ENCODE measurements at places on chromosomes 1 and 21.

DNA sequence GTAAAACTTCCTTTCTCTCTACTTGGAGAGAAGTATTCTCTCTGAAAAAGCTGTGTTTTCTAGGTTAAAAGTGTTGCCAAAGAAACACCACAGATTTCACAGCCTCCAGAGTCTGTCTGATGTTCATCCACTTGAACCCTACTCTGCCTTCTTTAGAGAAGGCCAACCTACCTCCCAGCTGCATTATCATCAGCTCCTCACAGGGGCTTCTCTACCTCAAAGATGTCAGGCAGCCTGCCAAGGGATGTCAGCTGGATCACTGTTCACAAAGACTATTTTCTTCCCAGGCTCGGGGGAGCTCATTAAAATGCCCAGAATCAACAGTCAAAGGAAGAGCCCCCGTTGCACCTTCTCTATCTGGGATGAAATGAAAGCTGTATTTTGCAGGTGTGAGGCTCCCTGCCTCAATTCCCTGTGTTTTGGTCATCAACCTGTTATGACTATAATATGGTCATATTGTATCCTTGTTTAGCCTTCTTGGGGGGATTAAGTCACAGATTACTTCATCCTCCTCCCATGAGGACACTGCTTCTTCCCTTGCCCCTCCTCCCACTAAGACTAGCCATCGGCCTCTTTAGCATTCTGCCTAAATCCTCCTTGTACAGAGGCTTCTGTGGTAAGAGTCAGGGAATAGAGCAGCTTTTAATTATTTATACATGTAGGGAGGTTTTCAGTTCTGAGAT lies 25.7 kb downstream of the ANGPTL7 start:
- DNase-seq = no peak

GRCh38 chr1:162324396-162324795 lies 52.3 kb downstream of the SPATA46 start:
- DNase-seq = no peak

DNA sequence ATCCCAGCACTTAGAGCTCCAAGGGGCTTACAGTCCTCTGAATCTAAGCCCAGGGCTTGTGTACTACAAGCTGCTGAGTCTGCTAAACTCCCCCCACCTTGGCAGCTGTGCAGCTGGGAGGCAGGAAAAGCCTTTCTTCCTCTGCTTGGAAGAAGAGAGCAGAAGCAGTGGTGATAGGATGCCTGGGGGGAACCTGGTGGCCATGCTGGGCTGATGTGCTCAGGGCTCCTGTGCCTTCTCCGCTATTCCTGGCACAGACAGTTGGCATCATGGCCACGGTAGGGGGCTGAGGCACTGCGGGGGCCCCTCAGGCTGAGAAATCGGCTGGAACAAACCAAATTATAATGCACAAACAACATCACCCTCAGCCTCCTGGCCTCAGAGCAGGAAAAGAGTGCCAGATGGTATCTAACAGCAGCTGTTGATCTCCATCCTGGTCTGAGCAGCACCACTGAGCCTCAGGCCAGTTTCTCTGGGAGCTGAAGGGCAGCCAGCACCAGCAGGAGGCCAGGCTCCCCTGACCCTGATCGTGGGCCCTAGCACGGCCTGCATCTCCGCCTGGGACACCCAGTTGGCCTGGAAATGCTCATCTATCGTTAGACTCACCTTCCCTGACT lies 35.8 kb downstream of the ECE1 start:
- DNase-seq = peak; percentile 90

GRCh38 chr1:59408608-59409240 lies 111.8 kb downstream of the FGGY start:
- DNase-seq = no peak

DNA sequence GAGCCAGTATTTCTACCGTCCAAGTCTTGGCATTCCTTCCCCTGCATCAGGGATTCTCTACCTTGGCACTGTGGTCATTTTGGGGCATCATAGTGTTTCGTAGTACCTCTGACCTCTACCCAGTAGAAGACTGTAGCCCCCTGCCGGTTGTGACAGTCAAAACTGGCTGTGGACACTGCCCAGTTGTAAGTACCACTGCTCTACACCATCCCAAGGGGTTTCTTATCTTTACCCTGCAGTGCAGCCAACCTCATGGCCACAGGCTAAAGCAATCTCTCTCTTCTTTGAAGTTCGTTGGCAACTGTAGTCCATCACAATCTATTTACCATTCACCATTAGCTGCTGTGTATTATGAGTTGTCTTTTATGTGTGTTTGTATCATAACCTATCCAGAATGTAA lies 29.3 kb upstream of the ERO1B start:
- no peak for DNase-seq

DNA sequence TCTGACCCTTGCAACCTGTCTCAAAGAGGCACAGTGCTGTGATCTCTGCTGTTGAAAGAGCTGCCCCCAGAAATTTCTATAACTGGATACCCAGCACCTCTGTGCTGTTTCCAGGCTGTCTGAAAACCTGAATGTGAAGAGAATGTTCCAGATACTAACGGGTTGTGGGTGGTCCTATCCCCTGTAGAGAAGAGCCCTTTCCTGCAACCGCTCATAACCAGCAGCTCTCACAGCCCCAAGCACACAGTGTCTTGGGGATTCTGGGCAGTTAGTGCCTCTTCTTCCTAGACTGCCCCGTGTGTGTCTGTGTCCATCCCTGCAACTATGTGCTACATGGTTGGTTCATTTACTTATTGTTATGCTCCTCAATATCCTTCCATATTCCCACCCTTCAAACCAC lies 104.5 kb downstream of the SUSD4 start:
- DNase-seq = no peak

DNA sequence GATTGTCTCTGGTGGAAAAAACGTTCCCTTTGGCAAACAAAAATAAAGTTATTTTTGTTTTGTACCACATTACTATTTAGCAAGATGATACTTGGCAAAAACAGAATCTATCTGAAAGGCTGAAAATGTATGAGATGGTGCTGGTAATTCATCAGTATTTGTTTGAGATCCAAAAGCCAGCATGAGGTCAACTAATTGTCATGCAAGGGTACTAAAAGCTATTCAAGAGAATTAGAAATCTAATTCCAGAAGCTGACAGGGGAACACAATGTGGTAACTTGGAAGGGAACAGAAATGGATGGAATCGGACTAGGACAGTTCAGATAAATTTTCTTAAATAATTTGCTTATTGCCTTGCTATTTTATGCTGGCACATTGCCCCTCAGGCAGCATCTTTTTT lies 263.8 kb downstream of the KCNT2 start:
- no peak for DNase-seq

DNA sequence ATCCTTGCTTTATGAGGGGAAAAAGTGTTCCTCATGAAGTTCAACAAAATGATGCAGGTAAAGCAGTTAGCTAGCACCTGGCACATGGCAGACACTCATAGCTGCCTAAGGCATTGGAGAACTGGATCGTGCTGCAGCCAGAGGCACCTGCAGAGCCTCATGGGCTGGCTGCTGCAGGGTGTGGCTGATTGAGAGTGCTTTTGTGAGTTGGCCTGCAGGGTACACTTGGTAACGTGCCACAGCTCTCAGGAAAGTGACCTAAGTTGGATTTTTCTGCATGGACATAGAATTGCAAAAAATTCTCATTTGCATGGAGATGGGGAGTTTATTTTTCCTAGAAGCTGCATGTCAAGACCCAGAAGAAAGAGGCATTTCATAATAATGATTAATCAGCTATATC lies 31.6 kb upstream of the IL20 start:
- no peak for DNase-seq

DNA sequence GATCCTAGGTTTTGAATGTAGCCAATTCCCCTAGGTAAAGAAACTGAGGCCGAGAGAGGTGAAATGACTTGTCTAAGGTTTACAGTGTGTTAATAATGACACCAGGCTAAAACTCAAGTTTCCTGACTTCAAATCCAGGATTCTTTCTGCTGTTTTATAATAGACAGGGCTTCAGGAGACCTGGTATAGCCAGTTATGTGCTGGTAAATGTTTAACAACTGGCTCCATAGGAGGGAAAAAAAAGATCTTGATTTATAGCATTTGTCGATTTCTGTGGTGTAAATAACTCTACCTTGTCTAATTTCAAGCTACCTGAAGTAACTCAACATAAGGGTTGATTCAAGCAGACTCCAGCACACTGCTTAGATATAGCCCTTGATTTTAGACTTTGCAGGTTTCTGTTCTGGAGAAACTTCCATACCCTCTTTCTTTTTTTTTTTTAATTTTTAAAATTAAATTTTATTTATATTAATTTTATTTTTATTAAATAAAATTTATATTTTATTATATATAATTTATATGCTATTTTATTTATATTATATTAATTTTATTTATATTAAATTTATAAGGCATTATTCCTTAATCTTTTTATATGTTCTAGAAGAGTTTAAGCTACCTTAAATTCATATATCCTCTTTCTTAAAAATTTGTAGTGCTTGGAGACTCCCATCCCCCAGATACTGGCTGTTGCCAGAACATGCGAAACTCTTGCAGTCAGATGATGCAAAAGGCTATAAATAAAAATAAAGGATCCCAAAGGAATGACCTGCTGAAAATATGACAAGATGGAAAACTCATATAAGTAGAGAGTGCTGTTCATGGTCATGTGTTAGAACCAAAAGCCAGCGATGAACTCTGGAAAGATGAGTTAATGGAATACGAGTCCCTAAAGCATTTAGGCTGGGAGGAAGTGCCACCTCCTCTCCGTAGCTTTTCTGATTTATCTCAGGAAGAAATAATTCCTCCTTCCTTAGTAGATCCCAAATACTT lies 35.4 kb upstream of the SRSF10 start:
- no peak for DNase-seq

DNA sequence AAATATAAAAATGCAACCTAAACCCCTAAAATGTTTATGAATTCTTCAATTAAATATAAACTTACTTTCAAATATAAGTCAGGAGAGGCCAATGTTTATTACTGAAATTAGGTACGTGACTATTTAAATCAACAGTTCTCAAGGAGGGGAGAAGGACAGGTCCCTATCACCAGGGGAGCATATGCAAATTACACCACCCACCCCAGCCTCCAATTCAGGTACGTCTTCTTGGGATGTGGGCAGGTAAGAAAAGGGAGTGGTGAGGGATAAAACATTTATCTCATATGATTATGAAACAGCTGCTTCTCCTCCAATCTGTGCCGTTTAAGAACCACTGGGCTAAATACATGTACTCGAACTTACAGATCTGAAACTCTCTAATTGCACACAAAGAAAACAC lies 3.4 kb downstream of the COP1 start:
- no peak for DNase-seq

GRCh38 chr1:62295921-62296491 lies 23.2 kb downstream of the KANK4 start:
- DNase-seq = no peak

GRCh38 chr1:97864615-97865014 lies 56.2 kb downstream of the DPYD start:
- DNase-seq = no peak

DNA sequence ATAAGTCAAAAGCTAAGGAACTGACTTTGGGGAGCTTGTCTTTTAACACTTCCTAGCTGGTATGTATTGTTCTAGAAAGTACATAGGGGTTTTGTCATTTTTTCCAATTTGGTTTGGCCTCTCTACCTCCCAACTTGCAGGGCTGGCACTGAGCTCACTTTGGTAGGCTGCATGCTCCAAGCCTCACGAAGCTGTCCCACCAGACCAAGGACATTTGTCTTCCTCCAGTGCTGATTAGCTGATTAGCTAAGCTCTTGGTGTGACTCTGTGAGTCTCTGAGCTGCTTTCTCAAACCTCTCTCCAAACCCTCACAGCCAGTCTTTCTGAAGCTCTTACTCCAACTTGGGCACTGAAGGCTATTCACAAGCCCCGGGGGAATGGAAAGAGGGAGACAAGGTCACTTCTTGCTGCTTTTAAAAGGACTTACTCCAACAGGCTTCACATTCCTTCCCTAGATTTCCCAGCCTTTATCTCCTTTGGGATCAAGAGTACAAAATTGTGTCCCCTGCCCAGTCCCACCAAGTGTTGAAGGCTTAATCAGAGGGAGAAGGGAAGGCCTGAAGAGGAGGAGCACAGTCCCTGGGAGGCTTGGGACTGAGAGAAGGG lies 893 bp upstream of the CFAP45 start:
- DNase-seq = peak; percentile 53

- DNase-seq = no peak
Observed at GRCh38 chr1:28954126-28954726, 39.9 kb downstream of the EPB41 start.

DNA sequence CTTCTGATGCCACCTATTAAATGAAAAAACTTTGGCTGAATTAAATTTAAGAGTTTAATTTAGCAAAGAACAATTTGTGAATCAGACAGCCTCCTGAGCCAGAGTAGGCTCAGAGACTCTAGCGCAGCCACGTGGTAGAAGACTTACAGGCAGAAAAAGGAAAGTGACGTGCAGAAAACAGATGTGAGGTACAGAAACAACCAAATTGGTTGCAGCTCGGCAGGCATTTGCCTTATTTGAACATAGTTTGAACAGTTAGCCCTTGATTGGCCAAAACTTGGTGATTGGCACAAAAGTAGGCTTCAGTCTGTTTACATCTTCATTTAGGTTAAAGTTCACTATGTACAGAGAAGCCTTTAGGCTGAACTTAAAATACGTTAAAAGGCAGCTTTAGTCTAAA lies 22.9 kb downstream of the TCP10L start:
- DNase-seq = no peak

DNA sequence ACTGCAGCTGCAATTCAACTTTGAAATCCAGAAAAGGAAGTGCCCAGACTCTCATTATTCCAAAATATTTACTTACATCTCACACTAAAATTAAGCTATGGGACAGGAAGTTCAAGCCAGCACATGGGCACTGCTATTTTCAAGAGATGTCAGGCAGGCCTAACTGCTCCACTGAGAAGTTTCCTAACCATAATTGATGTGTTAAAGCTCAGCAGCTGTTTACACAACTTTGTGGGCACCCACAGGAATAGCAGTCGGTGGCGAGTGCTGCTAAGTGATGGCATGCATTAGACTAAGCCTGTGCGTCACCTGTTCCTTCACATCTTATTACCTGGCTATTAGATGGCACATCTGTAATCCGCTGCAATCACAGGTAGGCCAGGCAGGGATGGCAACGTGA lies 303.3 kb upstream of the DAB1 start:
- DNase-seq = no peak

DNA sequence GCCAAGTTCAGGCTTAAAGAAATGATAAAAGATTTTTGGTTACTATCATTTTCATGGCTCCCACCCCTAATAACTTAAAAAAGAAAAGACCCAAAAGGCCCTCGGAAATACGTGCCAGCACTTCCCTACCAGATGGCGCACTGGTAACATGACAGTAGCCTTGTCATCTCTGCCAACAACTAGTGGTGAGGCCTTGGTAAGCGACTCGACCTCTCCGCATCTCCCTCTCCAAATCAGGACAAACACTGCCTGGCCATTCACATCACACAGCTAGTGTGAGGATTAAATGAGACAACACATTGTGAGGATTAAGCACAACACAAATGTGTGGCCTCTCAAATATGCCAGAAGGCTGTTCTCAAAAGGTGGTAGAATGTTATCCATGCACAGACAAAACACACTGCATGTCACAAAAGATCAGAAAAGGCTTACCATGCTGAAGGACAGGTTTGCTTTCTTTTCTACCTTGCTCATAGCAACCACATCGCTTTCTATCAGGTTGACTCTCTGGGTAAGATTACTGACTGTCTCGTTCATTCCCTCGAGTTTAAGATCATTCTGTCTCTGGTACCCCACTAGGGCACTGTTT lies 16.4 kb downstream of the TEX38 start:
- DNase-seq = no peak

- no peak for DNase-seq
Observed at GRCh38 chr1:23885222-23885621, 17.1 kb upstream of the FUCA1 start.

- no peak for DNase-seq
Observed at GRCh38 chr1:236951672-236952071, 52.6 kb downstream of the MT1HL1 start.

All from trophoblast cell (in vitro differentiated cells and primary cell).